ENCODE measurements at places on chromosomes 1 and 21. TPM values are rescaled to one million over a fixed set of nuclear protein-coding genes. Genes with fewer than 3 reads are reported as not detected.
A peak's percentile ranks its signal among the peaks of the same experiment; 100 is the strongest.

GRCh38 chr1:161333166-161333565 is 19.0 kb downstream of the SDHC start:
- DNase-seq: no peak

GRCh38 chr21:38952890-38953289 is 147.2 kb downstream of the ETS2 start:
- DNase-seq: no peak

GRCh38 chr1:246283771-246284410 is 223.2 kb downstream of the SMYD3 start:
- no peak for DNase-seq

DNA sequence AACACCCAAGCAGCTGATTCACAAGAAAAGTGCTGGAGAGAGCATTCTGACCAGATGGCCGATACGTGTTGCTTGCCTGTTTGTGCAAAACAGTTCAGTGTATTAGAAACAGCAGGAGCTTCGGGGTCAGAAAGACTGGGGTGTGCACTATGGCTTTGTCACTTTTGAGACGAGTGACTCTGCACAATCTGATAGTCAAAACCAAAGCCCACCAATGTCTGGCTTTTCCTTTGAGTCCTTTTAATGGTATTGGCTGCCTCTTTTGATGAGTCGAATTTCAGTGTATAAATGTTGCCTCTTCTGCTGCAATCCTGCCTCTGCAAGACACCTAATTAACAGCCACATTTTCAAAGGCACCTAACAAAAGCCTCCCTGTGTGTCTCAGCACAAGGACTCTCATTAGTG is 444.6 kb downstream of the AJAP1 start:
- DNase-seq: no peak

GRCh38 chr21:45990049-45990711 is 8.6 kb downstream of the COL6A1 start:
- no peak for DNase-seq

GRCh38 chr1:51482881-51483280 is 36.2 kb downstream of the EPS15 start:
- no peak for DNase-seq

GRCh38 chr1:107810291-107810951 is 154.6 kb downstream of the VAV3 start:
- no peak for DNase-seq

GRCh38 chr1:214123061-214123784 is 135.4 kb downstream of the PROX1 start:
- DNase-seq: no peak

DNA sequence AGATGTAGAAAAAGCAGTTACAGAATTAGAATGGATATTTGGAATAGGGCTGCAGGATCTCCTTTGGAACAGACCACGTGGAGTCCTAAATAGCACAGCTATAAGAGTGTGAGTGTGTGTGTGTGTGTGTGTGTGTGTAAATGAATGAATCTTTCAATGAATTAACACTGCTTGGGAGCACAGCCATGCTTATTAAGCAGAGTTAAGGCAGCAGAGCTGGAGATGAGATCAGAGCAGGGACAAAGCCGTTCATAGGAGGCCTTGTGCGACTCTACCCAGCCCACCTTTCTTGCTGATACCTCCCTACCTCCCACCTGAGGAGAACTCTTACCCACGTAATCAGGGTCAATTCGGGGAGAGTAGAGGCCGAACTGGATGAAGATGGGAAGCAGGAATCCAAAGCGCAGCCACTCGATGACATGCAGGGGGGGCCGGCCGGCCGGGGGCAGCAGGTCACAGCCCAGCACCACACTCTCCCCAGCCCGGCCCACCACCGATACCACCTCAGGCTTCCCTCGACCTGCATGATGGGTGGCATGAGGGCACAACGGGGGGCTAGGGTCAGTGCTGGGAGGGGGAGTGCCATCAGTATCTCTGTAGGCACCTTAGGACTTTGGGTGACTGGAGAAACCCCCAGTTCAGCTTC is 2.7 kb downstream of the IGSF9 start:
- DNase-seq: no peak

- DNase-seq: no peak
Observed at GRCh38 chr1:204979891-204980649, 62.9 kb upstream of the CNTN2 start.

DNA sequence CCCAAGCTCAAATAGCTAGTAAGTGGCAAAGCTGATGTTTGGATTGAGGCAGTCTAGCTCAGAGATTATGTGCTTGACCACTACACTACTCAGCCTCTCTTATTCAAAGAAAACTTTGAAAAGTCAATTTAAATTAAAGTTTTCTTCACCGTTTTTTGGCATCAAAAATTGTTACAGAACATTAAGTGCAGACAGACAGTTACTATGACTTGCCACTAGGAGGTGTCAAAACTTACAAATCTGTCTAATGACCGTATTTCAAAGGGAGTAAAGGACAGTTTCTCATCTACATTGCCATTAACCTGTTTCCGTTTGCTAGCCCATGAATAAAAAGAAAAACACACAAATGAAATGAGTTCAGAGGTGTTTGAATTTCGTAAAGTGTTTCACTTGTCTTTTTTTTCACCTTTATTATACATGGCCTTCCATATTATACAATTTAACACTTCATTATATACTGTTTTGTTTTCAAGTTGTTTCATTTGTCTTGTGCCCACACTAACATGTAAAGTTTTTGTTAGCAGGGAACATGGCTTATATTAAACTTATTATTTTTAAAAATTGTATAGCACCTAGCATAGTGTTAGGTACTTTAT is 57.4 kb upstream of the MTF2 start:
- peak; percentile 49 for DNase-seq

- no peak for DNase-seq
Observed at GRCh38 chr1:241336335-241336734, 20.7 kb downstream of the RGS7 start.

- DNase-seq: no peak
Observed at GRCh38 chr21:38992737-38993136, 187.0 kb downstream of the ETS2 start.

DNA sequence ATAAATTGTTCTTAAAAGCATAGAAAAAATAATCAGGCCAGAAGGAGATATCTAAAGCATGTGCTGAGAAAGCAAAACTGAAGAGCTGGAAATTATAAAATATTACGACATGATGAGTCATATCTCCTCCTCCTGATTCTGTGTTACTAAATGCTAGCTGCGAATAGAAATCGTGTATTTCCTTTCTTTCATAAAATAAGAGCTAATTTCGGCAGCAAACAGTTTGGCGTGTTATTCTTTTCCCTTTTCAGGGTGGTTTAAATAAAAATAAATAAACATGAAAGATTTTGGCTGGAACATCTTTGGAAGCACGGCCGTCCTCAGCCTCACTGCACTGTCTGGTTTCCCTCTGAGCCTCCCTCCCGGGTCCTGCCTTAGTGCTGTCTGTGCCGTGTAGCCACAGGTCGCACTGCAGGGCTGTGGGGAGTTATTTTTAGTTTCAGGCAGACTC is 56.0 kb downstream of the ADARB1 start:
- no peak for DNase-seq

DNA sequence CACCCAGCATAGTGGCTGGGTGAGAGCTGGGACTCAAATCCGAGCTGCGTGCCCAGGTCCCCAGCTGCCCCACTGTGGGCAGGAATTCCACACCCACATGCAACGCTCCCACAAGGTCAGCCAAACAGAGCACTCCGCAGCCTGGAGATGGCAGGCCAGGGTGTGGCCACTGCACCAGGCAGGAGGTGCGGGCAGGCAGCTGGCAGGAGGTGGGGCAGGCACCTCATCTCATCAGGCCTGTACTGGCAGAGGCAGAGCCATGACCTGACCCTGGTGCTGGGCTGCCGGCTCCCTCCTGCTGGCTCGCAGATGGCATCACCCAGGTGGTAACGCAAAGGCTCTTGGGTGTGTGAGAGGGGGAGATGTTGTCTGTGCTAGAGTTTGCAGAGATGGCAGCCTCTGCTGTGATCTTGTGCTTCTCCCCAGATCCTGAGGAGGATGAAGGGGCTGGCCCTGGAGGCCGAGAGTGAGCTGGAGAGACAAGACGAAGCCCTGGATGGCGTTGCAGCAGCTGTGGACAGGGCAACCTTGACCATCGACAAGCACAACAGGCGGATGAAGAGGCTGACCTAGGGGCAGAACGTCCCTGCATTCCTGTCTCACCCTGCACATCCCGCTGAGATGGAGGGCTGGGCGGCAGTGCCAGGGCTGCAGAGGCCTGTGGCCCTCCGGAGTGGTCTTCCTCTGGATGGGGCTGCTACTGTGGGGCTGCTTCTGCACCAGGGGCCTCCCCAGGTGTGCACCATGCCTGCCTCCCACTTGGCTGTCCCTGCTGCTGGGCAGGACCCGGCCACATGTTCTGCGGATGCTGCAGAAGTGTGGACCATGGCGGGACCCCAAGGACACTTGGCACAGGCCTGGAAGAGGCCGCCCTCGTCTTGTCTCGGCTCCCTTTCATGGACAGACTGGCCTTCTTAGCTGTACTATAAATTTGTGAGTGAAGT is 35.1 kb upstream of the PRSS38 start:
- no peak for DNase-seq

- no peak for DNase-seq
Observed at GRCh38 chr1:64598100-64598571, 128.2 kb downstream of the CACHD1 start.

DNA sequence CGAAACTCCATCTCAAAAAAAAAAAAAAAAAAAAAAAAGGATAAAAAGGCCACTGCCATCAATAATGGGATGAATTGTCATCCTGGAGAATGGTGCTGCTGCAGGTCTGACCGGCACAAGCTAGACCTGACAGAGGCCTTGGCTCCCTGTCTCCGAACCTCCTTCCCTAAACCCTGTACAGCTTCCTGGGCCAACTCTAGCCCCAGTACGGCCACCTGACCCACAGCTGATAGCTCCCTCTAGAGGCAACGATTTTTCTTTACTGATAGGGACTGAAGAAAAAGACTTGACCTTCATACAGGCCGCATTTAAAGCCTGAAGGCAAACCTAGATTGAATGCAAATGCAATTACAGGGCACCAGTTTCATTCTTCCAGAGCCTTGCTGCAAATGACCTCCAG is 30.7 kb downstream of the NOL9 start:
- no peak for DNase-seq

GRCh38 chr1:116820369-116820768 is 66.1 kb downstream of the CD2 start:
- no peak for DNase-seq

- DNase-seq: peak; percentile 29
Observed at GRCh38 chr1:205344066-205344928, 12.4 kb downstream of the KLHDC8A start.

Gene SLAMF6
- total RNA-seq: 25.1 TPM

Gene TLR5
- total RNA-seq: 1.0 TPM

Gene IGSF21
- total RNA-seq: not detected

Gene CFHR4
- not detected for total RNA-seq

Gene MMEL1
- 2.9 TPM for total RNA-seq

Gene TNNT2
- total RNA-seq: not detected

Gene ZP4
- total RNA-seq: not detected

Gene ALPL
- total RNA-seq: not detected

Gene WDR64
- total RNA-seq: 0.21 TPM

Gene LCE6A
- not detected for total RNA-seq

Gene ETV3L
- total RNA-seq: not detected

Gene DCST1
- total RNA-seq: not detected

Gene KLF18
- not detected for total RNA-seq

Gene TDRD5
- total RNA-seq: not detected

Gene SLC44A5
- not detected for total RNA-seq
